ENCODE measurements at places on chromosomes 12 and 14. TPM values are rescaled to one million over a fixed set of nuclear protein-coding genes. Genes with fewer than 3 reads are reported as not detected.

GRCh38 chr12:24489939-24490338, 459.0 kb downstream of the BCAT1 start:
- DNase-seq, result no peak

GRCh38 chr12:89461649-89462612, 62.7 kb downstream of the GALNT4 start:
- DNase-seq, result peak; percentile 76

DNA sequence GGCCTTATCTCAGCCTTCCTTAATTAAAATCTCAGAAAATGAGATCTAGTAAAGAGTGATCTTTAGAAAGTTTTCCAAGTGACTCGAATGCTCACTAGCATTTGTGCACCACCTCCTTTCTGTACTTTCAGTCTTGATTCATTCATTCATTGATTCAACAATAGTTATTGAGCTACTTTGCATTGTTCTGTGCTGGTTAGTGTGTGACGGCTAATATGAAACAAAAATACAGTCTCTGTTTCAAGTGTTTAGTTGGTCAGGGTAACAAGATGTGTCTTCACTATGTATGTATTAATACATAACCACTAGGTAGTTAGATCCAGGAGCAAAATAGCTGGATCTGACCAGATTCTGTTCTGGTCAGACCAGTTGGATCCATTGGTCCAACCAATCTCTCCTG, 100.9 kb downstream of the FAR2 start:
- DNase-seq, result no peak

GRCh38 chr12:104691721-104692556, 235.2 kb downstream of the CHST11 start:
- DNase-seq, result no peak

Gene KRT75
- not detected for total RNA-seq

Data from GM23338 (cell line).